Cortex of kidney (tissue), 1 donor: ENCODE measurements at places on chromosomes 13 and 19.

DNA sequence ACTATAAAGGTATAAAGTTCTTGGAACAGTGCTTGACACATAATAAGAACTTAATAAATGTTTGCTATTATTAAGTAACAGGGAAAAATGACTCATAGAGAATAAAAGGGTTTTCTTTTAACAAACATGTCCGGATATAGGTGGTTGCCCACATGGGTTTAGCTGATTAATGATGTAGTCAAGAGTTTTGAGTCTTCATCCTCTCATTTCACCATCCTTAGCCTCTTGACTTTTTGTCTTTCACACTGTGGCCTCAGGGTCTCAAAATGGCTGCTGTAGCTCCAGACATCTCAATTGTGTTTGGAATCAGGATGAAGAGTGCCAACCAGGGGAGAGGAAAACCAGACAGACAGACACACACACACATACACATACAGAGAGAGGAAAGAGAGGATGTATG, 97.9 kb downstream of the HSPH1 start:
- no peak for DNase-seq

DNA sequence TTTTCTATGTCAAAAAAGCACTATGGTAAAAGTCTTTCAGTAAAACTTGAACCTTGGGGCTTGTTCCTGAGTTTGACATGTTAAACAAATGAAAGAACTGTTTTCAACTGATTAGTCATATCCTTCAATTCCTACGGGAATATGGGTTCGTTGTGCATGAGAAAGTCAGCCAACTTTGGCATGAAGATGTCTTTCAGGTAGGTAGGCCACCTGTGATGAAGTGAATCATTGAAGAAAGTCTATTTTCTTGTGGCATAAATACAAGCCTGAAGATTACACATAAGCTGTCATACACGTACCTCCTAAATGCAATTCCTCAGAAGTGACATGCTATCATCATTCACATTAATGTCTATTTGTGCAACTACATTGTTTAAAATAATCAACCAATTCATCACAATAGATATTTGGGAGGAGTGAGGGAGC, 513.0 kb downstream of the IRS2 start:
- DNase-seq, result no peak

- DNase-seq, result no peak
Measured at GRCh38 chr13:60244381-60244780, 80.7 kb upstream of the DIAPH3 start.

GRCh38 chr13:98246538-98247172, 69.6 kb upstream of the RNF113B start:
- no peak for DNase-seq

GRCh38 chr13:75901501-75901900, 265.4 kb downstream of the LMO7 start:
- DNase-seq, result no peak

- no peak for DNase-seq
Measured at GRCh38 chr19:41799444-41800000, 3.1 kb downstream of the CEACAM3 start.

DNA sequence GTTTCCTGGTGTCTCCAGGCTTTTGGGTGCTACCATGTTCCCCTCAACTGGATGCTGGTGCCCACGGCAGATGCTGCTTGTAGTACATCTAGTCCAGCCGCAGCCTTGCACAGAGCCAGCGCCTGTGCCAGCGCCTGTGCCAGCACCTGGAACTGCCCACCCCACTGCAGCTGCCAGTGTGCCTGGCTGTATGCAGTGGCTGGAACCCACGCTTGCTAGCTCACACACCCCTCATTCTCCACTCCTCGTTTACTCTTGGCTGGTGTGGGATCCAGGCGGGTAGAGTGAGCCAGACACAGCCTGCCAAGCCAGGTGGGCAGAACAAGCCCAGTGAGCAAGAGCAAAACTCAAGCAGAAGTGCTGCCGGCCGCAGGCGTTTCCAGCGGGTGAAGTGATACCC, 428.6 kb downstream of the SLITRK1 start:
- DNase-seq, result no peak

GRCh38 chr13:114284680-114285079, 3.3 kb downstream of the UPF3A start:
- no peak for DNase-seq

GRCh38 chr13:60411983-60412382, 15.0 kb downstream of the TDRD3 start:
- no peak for DNase-seq

DNA sequence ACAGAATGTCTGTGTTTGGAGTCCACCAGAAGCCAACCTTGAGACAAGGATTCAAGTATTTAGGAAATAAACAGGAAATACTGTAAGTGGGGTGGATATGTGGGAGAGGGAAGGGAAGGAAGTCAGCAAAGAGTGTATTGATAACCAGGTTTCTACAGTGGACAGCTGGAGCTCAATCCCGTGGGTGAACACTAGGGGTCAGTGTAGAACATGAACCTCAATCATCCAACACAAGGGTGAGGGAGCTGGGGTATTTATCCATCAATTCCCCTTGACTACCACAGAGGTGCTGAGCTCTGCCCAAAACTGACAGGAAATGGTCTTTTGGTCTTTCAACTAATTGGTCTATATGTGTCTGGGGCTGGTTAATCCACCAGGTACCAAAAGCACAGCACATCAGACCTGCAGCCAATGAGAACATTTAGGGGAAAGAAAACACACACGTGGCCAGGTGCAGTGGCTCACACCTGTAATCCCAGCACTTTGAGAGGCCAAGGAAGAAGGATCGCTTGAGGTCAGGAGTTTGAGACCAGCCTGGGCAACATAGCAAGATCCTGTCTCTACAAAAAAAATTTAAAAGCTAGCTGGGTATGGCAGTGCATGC, 5.6 kb upstream of the SYDE1 start:
- no peak for DNase-seq

GRCh38 chr19:33622809-33623511, 1.2 kb downstream of the CHST8 start:
- DNase-seq, result no peak

- no peak for DNase-seq
Measured at GRCh38 chr19:33465371-33465770, 56.2 kb downstream of the PEPD start.

- DNase-seq, result no peak
Measured at GRCh38 chr19:50770888-50771287, 624 bp downstream of the GPR32 start.

- no peak for DNase-seq
Measured at GRCh38 chr19:38952395-38953165, 21.8 kb downstream of the MRPS12 start.

GRCh38 chr13:33174491-33174890, 111.1 kb downstream of the STARD13 start:
- no peak for DNase-seq

DNA sequence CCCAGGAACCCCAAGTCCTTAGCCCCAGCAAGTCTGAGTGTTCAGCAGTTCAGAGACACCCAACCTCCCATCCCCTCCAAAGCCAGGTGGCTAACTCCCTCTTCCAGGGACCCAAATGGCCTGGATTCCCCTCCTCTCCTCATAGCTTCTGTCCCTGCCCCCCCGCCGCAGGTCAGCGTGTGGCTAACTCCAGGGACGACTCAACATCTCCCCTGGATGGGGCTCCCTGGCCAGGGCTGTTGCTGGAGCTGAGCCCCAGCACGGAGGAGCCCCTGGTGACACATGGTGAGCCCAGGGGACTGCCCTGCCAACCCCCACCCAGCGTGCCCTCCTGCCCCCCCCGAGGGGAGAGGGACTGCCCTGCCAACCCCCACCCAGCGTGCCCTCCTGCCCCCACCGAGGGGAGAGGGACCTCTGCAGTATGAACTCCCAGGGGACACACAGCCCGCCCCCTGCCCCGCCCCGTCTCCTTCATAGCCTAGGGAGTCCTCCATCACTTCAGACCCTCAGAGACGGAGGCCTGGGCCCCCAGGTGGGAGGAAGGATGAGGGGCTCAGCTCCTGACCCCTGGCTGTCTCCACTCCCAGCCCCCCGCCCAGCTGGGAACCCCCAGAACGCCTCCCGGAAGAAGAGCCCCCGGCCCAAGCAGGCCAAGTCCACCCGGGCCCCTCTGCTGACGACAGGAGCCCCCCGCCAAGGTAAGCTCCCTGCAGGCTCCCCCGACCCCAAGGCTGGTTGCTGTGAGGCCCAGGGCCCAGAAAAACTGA, 1.7 kb downstream of the SSC5D start:
- DNase-seq, result no peak

DNA sequence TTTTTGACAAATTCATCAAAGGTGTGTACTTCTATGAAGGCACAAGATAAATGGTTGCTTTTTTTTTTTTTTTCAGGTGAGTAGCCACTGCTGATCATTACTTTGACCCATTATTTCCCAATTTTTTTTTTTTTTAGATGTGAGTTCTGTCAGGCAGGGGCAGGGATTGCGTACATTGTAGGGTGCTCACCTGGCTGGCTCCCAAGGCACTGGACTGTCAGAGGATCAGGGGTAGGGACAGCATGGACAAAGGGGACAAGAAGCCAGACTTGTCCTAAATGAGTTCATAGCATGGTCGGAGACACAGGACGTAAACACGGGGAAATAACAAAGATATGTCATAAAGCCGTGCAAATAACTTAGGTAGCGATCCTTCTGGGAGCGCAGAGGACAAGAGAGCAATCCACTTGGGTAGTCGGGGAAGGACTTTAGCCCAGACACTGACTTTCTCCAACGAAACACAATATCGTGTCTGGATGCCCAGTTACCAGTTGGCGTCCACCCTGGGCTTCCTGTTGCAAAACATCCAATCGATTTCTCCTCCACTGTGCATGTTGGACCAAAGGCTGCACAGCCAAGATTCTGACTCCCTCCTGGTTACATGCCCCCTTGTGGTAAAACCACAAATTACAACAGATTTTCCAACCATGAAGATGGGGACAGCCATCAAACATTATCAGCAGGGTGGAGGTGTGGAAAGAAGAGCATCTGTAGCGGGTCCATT, 27.5 kb upstream of the KATNAL1 start:
- no peak for DNase-seq

GRCh38 chr19:6076291-6076665, 34.0 kb downstream of the RFX2 start:
- no peak for DNase-seq

GRCh38 chr13:30274083-30274482, 33.3 kb downstream of the KATNAL1 start:
- DNase-seq, result no peak

DNA sequence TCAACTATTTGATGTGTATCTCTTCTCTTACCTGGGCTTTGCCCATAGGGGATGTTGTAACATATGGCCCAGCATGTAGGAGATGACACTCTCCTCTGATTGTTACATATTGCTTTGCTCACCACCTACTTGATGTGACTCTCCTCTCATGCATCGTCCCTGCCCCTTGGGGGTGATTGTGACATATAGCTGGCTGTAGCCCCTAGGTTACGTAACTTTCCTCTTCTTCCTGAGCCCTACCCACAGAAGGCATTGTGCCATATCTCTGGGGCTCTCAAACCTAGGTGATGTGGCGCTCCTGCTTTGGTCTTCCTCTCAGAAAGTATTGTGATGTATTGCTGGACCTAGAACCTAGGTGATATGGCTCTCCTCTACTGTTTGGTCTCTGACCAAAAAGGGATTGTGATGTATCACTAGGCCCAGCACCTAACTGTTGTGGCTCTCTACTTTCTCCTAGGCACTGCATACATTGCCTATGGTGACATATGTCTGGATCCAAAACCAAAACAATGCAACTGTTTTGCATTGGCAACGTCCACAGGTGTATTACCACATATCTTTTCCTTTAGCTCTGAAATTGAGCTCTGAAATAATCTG, 71.9 kb upstream of the ZNF724 start:
- no peak for DNase-seq

DNA sequence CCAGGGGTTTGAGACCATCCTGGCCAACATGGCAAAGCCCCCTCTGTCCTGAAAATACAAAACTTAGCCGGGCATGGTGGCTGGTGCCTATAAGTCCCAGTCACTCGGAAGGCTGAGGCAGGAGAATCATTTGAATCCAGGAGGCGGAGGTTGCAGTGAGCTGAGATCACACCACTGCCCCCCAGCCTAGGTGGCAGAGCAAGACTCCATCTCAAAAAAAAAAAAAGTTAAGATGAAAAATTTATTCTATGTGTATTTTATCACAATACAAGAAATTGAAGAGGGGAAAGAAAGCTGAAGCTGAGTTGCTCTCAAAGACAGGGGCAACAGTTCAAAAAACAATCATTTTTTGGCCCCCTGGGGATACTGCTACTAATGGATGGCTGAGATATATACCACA, 31.1 kb downstream of the INSR start:
- no peak for DNase-seq

DNA sequence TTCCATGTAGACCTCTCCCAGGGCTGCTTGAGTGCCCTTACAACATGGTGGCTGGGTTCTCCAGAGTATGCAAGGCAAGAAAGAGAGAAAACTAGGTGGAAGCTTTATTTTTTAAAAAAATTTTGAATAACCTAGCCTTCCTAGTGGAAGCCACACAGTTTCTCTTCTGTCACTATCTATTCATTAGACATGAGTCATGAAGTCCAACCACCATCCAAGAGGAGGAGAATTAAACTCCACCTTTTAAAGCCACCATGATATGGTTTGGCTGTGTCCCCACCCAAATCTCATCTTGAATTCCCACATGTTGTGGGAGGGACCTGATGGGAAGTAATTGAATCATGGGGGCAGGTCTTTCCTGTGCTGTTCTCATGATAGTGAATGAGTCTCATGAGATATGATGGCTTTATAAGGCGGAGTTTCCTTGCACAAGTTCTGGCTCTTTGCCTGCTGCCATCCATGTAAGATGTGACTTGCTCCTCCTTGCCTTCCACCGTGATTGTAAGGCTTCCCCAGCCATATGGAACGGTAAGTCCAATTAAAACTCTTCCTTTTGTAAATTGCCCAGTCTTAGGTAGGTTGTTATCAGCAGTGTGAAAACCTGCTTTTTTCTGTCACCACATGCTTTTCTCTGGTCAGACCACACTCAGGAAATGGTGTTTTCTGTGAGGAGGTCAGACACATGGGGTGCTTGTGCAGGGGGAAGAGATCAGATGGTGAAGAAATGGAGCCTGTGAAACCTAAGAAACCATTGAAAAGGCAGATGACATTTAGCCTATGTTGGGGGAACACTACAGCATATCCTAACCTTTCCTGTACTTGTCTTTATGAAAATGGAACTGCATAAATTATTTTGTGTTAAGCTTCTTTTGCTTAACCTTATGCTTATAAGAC, 57.7 kb downstream of the ANKRD10 start:
- no peak for DNase-seq

GRCh38 chr19:17052439-17052838, 22.8 kb downstream of the HAUS8 start:
- no peak for DNase-seq

DNA sequence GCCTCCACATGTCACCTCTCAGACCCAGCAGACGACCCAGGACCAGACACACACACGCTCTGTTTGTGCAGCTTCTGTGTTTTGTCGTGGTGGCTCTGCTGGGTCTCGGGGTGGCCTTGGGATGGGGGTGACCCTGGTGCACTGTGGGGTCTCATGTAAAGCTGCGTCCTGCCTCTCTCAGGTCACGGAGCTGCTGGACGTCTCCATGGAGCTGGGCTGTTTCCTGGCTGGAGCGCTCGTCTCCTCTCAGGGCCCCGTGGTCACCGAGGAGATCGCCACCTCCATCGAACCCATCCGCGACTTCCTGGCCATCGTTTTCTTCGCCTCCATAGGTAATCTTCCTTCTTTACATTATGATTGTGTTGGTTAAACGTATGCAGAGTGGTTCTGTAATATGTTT, 45.4 kb upstream of the TFDP1 start:
- no peak for DNase-seq

- no peak for DNase-seq
Measured at GRCh38 chr13:53098455-53098854, 69.8 kb downstream of the OLFM4 start.
